ENCODE measurements at places on chromosomes 12 and 14. TPM values are rescaled to one million over a fixed set of nuclear protein-coding genes. Genes with fewer than 3 reads are reported as not detected.

Gene DPPA3
- total RNA-seq = not detected

Gene FAM90A1
- not detected for total RNA-seq

Gene GPR65
- total RNA-seq = 1.2 TPM

DNA sequence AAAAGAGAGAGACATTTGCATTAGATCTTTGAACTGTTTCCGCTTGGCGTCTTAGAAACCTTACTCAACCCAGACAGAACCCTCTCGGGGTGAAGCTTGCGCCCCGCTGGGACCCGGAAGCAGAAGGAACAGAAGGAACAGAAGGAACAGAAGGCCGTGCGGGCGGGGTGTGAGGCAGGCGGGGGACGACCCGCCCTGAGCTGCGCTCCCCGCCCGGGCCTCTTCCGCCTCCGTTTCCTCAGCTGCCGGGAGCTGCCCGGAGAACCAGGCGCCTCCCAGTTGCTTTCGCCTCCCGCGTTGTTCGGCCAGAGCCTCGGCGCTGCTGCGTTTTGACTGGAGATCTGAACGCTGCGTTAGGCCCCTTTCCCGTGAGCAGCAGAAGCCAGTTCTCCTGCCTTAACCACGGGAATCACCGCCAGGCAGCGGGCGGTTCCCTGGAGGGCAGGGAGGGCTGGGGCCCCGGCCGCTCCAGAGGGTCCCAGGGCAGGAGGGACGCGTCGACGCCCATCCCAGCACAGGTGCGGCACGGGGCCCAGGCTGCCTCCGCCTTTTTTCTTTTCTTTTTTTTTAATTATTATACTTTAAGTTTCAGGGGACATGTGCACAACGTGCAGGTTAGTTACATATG is 19.3 kb upstream of the MMP17 start:
- DNase-seq = peak; percentile 72

DNA sequence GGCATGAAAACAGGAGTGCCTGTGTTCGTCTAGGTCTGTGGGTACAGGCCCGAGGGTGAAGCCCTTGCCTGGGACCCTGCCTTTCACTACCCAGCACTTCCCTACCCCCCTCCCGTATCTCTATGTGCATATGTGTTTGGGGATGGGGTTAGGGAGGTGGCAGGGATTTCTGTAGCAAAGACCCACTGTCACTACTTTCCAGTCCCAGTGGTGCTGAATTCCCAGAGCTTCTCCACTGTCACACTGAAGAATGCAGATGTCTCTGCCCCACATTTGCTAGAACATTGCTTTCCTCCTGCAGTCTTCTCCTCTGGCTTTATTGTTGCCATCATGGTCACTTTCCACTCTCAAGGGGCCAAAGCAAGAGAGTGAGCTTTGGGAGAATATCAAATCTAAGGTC is 203.9 kb downstream of the MYRFL start:
- DNase-seq = no peak

DNA sequence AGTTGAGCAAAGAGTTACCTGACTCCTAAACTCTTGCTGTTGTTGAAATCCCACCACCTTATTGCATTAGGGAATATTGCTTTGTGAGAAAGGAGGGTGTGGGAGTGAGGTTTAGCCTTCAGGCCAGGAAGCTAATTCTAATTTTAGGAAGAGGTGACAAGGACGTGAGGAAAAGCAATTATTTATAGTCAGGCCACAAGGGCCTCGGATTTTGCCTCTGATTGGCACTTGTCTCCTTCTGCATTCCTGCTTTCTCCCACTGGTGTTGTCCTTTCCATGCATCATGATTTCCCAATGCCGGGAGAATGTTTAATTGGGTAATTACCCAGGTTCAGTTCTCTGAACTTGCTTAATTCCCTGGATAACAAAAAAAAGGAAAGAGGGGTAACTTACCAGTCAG is 37.9 kb upstream of the SLC38A2 start:
- no peak for DNase-seq

All from right cardiac atrium (tissue), 5 donors.